Mammary microvascular endothelial cell (primary cell): ENCODE measurements at places on chromosomes 5 and 9. TPM values are rescaled to one million over a fixed set of nuclear protein-coding genes. Genes with fewer than 3 reads are reported as not detected.

Gene C9
- not detected in 2 replicates for total RNA-seq

Gene CBY3
- total RNA-seq = not detected in 2 replicates

Gene SLC6A7
- total RNA-seq = not detected in 2 replicates

Gene SPATA31D4
- not detected in 2 replicates for total RNA-seq

Gene PCDHAC2
- 0.64 and 0.73 TPM in 2 replicates for total RNA-seq
